ENCODE measurements at places on chromosomes 5 and 9. TPM values are rescaled to one million over a fixed set of nuclear protein-coding genes. Genes with fewer than 3 reads are reported as not detected.

DNA sequence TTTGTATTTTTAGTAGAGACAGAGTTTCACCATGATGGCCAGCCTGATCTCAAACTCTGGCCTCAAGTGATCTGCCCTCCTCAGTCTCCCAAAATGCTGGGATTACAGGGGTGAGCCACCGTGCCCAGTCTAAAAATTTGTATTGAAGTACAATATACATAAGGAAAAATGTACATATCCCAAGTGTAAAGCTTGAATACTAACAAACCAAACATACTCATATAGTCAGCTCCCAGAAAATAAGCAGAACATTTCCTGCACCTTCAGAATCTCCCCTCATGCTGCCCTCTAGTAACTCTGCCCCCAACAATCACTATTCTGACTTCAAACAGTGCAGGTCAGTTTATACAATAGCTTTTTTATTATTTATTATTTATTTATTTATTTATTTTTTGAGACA is 1.6 kb upstream of the NOL6 start:
- H3K27me3 ChIP-seq = no peaks in the 10 kb centered on the region
- peaks cover 17% of the 10 kb centered on the region for H3K4me1 ChIP-seq
- no peak overlapping the region for H3K27ac ChIP-seq
- H3K36me3 ChIP-seq = peaks cover 11% of the 10 kb centered on the region
- DNase-seq = no peak

The PTPN3 gene
- 7.9 TPM for total RNA-seq

The DELE1 gene
- total RNA-seq = 46.5 TPM

The EIF4EBP3 gene
- total RNA-seq = 1.9 TPM

- no peak overlapping the region for H3K27ac ChIP-seq
- peaks cover 1% of the 10 kb centered on the region for H3K36me3 ChIP-seq
- peaks cover 25% of the 10 kb centered on the region for H3K4me1 ChIP-seq
- no peak overlapping the region for H3K4me3 ChIP-seq
- no peaks in the 10 kb centered on the region for H3K27me3 ChIP-seq
Measured at GRCh38 chr5:122863240-122863639, 17.8 kb downstream of the SNX24 start.

The C9 gene
- not detected for total RNA-seq

DNA sequence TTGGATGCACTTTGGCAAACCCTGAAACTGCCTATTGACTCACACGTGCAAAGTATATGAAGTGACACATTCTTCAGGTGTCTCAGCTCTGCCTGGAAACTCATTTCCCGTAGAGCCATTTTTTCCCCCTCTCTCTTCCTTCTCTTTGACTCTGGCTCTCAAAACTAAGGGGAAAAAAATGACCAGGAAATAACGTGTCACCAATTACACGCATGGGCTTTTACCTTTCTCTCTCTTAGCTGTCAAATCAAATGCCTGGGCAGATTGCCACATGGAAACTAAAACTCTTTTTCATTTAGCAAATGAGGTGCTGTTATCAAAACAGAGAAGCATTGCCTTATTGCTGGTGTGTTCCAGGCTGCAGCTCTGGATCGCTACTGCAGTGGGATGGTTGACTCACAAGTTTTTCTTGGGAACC is 18.3 kb upstream of the IFNK start:
- DNase-seq = no peak
- no peaks in the 10 kb centered on the region for H3K36me3 ChIP-seq
- H3K27ac ChIP-seq = no peak overlapping the region
- H3K4me1 ChIP-seq = no peaks in the 10 kb centered on the region
- peaks cover 5% of the 10 kb centered on the region for H3K27me3 ChIP-seq
- no peak overlapping the region for H3K4me3 ChIP-seq

GRCh38 chr5:89346573-89346972 is 463.6 kb upstream of the MEF2C start:
- no peaks in the 10 kb centered on the region for H3K36me3 ChIP-seq
- no peak for DNase-seq
- no peak overlapping the region for H3K27ac ChIP-seq
- H3K27me3 ChIP-seq = no peaks in the 10 kb centered on the region
- H3K4me3 ChIP-seq = no peak overlapping the region
- H3K4me1 ChIP-seq = no peaks in the 10 kb centered on the region

- no peaks in the 10 kb centered on the region for H3K4me1 ChIP-seq
- no peak for DNase-seq
- H3K27ac ChIP-seq = no peak overlapping the region
- H3K36me3 ChIP-seq = no peaks in the 10 kb centered on the region
- no peaks in the 10 kb centered on the region for H3K27me3 ChIP-seq
Measured at GRCh38 chr5:130111746-130112145, 207.5 kb downstream of the CHSY3 start.

The MEIKIN gene
- total RNA-seq = not detected

GRCh38 chr5:78280261-78280660 is 14.2 kb downstream of the AP3B1 start:
- H3K27me3 ChIP-seq = no peaks in the 10 kb centered on the region
- no peak overlapping the region for H3K27ac ChIP-seq
- H3K4me3 ChIP-seq = no peak overlapping the region
- H3K36me3 ChIP-seq = no peaks in the 10 kb centered on the region
- no peak for DNase-seq
- peaks cover 14% of the 10 kb centered on the region for H3K4me1 ChIP-seq

- no peak for DNase-seq
- no peak overlapping the region for H3K27ac ChIP-seq
- no peak overlapping the region for H3K4me3 ChIP-seq
- H3K36me3 ChIP-seq = no peaks in the 10 kb centered on the region
Measured at GRCh38 chr9:106307670-106308069, 555.3 kb upstream of the ZNF462 start.

- H3K36me3 ChIP-seq = no peaks in the 10 kb centered on the region
- H3K4me1 ChIP-seq = peaks cover 56% of the 10 kb centered on the region
- H3K27me3 ChIP-seq = no peaks in the 10 kb centered on the region
- H3K4me3 ChIP-seq = peak overlapping the region; percentile 87
Measured at GRCh38 chr9:136949817-136950655, 2.0 kb upstream of the LCN12 start.

DNA sequence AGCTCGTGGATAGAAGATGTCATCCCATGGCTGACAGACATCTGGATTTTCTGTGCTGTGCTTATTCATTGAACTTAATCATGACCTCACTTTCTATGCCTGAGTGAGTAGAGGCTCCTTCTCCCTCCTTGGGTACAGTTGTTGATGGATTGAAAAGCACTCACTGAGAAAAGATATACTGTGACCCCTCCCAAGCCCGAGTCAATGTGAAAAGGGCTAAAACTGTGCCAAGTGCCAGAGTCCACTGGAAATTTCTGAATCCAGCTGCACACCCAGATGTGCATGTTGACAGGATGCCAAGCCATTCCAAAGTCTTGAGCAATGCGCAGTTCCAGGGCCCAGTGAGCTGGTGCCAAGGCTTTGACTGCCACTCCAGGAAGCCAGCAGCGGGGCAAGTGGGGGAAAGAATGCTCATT is 473.0 kb downstream of the NTRK2 start:
- no peaks in the 10 kb centered on the region for H3K27me3 ChIP-seq
- H3K4me3 ChIP-seq = no peak overlapping the region
- no peaks in the 10 kb centered on the region for H3K4me1 ChIP-seq
- no peak overlapping the region for H3K27ac ChIP-seq
- H3K36me3 ChIP-seq = no peaks in the 10 kb centered on the region

The DDX41 gene
- total RNA-seq = 83.0 TPM

The INSL6 gene
- total RNA-seq = not detected

DNA sequence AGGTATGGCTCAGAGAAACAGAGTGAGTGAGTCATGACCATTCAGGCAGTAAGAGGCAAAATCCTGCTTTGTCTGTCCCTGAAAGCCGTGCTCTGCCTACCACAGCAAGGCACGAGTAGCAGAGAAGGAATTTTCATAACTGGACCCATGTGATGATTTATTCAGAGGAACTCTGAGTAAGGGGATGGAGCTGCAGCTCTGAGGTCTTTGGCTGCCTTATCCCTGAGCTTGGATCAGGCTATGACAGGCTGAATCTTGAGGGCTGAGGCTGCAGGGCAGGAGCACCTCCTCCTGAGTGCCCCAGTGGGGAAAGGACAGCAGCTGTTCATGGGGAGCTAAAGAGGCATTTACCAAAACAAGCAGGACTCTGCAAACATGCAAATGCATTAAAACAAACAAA is 183.4 kb downstream of the PAPPA start:
- no peak overlapping the region for H3K4me3 ChIP-seq
- H3K27me3 ChIP-seq = peaks cover 1% of the 10 kb centered on the region
- DNase-seq = no peak
- H3K36me3 ChIP-seq = no peaks in the 10 kb centered on the region
- no peak overlapping the region for H3K27ac ChIP-seq
- H3K4me1 ChIP-seq = peaks cover 56% of the 10 kb centered on the region

- no peaks in the 10 kb centered on the region for H3K4me1 ChIP-seq
- H3K36me3 ChIP-seq = no peaks in the 10 kb centered on the region
- H3K27me3 ChIP-seq = no peaks in the 10 kb centered on the region
- H3K4me3 ChIP-seq = no peak overlapping the region
- H3K27ac ChIP-seq = no peak overlapping the region
- DNase-seq = no peak
Measured at GRCh38 chr5:19256036-19256435, 732.0 kb downstream of the CDH18 start.

GRCh38 chr9:119834064-119834620 is 464.9 kb upstream of the BRINP1 start:
- no peaks in the 10 kb centered on the region for H3K4me1 ChIP-seq
- no peaks in the 10 kb centered on the region for H3K27me3 ChIP-seq
- DNase-seq = no peak
- H3K36me3 ChIP-seq = no peaks in the 10 kb centered on the region
- H3K27ac ChIP-seq = no peak overlapping the region
- H3K4me3 ChIP-seq = no peak overlapping the region

GRCh38 chr9:20357037-20357432 is 265.3 kb downstream of the MLLT3 start:
- no peak overlapping the region for H3K27ac ChIP-seq
- H3K4me1 ChIP-seq = peaks cover 18% of the 10 kb centered on the region
- H3K4me3 ChIP-seq = no peak overlapping the region
- no peak for DNase-seq

DNA sequence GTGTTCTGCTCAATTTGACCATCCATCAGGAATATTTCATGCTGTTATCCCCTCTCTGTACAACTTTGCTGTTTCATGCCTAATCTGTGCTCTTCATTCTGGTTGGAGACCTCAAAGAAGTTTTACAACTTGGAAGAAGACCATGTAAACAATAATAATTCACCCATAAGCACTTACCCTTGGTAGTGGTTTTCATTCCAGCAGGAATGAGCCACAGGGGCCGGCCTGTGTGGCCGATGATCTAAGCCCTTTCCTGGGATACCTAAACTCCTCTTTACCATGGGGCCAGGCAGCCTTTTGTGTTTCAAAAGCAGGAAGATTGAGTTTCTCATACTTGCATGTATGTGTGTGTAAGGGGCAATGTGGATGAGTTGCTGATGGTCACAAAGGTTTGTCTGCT is 165.0 kb downstream of the FGF1 start:
- H3K4me1 ChIP-seq = peaks cover 59% of the 10 kb centered on the region
- peak overlapping the region; percentile 59 for H3K27ac ChIP-seq
- no peaks in the 10 kb centered on the region for H3K36me3 ChIP-seq
- no peak overlapping the region for H3K4me3 ChIP-seq
- DNase-seq = no peak
- no peaks in the 10 kb centered on the region for H3K27me3 ChIP-seq

- H3K4me1 ChIP-seq = no peaks in the 10 kb centered on the region
- H3K36me3 ChIP-seq = no peaks in the 10 kb centered on the region
- no peak for DNase-seq
- H3K27me3 ChIP-seq = no peaks in the 10 kb centered on the region
- no peak overlapping the region for H3K4me3 ChIP-seq
- H3K27ac ChIP-seq = no peak overlapping the region
Measured at GRCh38 chr5:36052538-36052937, 14.1 kb downstream of the UGT3A2 start.

Measured in HepG2 (cell line).